ENCODE measurements at places on chromosomes 4 and X. TPM values are rescaled to one million over a fixed set of nuclear protein-coding genes. Genes with fewer than 3 reads are reported as not detected.

DNA sequence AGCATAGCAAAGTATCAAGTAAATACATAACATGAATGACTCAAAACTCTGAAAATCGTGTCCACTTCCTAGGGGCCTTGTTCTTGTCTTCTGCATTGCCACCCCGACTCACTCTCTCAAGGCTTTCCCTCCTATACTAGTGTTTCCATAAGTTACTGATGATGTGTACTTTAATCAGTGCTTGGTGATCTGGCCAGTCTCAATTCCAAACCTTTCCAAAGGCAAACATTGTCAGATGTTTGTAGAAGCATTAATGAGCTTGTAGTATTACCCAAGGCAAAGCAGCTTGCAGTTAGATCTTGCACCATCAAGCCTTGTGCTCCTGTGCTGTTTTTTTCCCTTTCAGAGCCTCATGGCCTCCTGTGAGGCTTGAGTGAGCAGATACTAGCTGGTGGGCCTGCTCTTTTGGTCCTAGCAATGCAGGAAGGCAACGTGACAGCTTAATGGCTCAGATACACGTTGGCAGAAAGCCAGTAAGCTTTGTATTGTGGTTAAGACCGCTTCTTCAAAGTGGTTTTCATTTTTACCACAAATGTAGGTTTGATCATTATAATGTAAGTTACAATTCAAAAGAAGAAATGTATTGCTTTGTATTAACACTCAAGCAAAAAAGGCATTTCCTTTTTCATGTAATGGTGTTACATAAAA is 51.8 kb downstream of the RBPJ start:
- no peaks in the 10 kb centered on the region for H3K36me3 ChIP-seq
- H3K27me3 ChIP-seq: no peaks in the 10 kb centered on the region
- no peak overlapping the region for H3K4me3 ChIP-seq

The ARHGEF6 gene
- total RNA-seq: 23.7 TPM

DNA sequence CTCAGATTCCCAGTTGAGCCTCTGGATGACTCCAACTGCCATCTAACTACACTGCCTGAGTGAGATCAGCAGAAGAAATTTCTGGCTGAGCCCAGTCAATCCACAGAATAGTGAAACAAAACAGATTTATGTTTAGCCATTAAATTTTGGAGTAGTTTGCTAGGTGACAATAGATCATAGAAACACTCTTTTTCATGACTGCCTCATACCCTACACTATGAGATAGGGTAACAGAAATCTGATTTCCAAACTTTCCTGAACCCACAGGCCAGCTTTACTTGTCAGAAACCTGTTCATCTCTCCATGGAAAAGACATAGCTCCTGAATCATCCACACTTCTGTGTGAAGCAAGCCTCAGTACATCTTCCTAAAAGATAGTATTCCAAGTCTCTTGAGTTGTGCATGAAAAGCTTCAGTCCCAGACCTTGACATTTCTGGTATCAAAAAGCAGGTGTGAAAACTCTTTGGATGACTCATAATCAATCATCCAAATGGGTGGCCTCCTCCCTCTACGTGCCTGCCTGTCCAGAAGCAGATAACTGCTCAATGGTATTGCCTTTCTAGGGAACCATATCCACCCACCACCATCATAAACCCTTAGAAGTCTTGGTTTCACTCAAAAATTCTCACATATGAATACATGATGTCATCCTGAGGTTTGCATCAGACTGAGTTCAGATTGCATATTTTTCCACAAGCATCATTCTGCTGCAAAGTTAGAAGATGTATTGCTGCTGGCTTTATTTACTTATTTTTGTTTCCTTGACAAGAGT is 47.5 kb upstream of the RAP2C start:
- DNase-seq: no peak
- no peak overlapping the region for H3K4me3 ChIP-seq
- no peak overlapping the region for H3K27ac ChIP-seq
- H3K27me3 ChIP-seq: no peaks in the 10 kb centered on the region
- no peaks in the 10 kb centered on the region for H3K36me3 ChIP-seq

GRCh38 chr4:175935016-175935661 is 123.1 kb upstream of the GPM6A start:
- H3K27me3 ChIP-seq: no peaks in the 10 kb centered on the region
- no peak for DNase-seq
- peaks cover 3% of the 10 kb centered on the region for H3K4me1 ChIP-seq
- no peak overlapping the region for H3K27ac ChIP-seq

The SPIN2A gene
- 2.0 TPM for total RNA-seq

- H3K27ac ChIP-seq: no peak overlapping the region
- H3K27me3 ChIP-seq: no peaks in the 10 kb centered on the region
- DNase-seq: no peak
- H3K36me3 ChIP-seq: no peaks in the 10 kb centered on the region
- H3K4me1 ChIP-seq: no peaks in the 10 kb centered on the region
- H3K4me3 ChIP-seq: no peak overlapping the region
Measured at GRCh38 chr4:79088946-79089691, 149.9 kb upstream of the PAQR3 start.

- DNase-seq: no peak
- no peaks in the 10 kb centered on the region for H3K4me1 ChIP-seq
- no peak overlapping the region for H3K4me3 ChIP-seq
- H3K27me3 ChIP-seq: no peaks in the 10 kb centered on the region
Measured at GRCh38 chr4:32697281-32697814, 1977.2 kb downstream of the PCDH7 start.

DNA sequence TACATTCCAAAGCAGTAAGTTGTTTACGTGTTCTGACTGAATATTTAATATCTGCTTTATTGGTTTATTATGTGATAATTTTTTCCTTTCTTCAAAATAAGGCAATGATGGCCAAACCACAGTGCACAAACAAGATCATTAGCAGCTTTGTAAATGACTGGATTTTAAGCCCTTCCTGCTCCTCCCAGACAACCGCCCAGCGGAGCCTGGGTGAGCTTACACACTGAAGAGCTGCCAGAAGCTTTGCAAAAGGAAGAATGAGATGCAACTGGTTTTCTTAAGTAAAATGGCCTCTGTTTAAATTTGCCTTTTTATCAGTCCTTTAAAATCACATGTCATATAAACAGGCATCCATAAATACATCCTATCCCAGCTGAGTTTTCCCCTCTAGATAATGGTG is 52.2 kb downstream of the SPARCL1 start:
- H3K27me3 ChIP-seq: no peaks in the 10 kb centered on the region
- no peaks in the 10 kb centered on the region for H3K36me3 ChIP-seq
- no peak overlapping the region for H3K27ac ChIP-seq
- H3K4me3 ChIP-seq: no peak overlapping the region
- no peaks in the 10 kb centered on the region for H3K4me1 ChIP-seq

DNA sequence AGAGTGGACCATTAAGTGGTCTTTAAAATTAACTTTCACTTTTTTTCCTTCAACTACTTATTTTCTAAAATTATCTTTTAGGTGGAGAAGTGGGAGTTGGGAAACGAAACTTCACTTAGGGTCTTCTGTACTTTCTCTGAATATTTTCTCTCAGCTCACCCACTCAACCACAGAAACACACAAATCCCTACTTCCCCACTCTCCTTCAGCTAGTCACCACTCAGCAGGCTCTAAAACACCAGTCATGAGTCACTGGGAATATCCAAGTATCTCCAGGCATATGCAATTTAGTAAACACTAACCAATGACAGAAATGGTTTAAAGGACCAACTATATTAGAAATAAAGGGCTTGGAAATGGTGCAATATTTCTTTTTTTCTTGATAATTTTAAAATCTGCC is 153.0 kb upstream of the RPS6KA6 start:
- no peak overlapping the region for H3K4me3 ChIP-seq
- H3K36me3 ChIP-seq: no peaks in the 10 kb centered on the region
- H3K27me3 ChIP-seq: no peaks in the 10 kb centered on the region
- H3K4me1 ChIP-seq: no peaks in the 10 kb centered on the region

GRCh38 chr4:181896614-181897013 is 346.6 kb upstream of the TENM3 start:
- no peak for DNase-seq
- H3K4me3 ChIP-seq: no peak overlapping the region
- H3K36me3 ChIP-seq: no peaks in the 10 kb centered on the region
- H3K27me3 ChIP-seq: no peaks in the 10 kb centered on the region

- no peak overlapping the region for H3K27ac ChIP-seq
- DNase-seq: no peak
- H3K36me3 ChIP-seq: no peaks in the 10 kb centered on the region
- no peaks in the 10 kb centered on the region for H3K27me3 ChIP-seq
- no peaks in the 10 kb centered on the region for H3K4me1 ChIP-seq
- no peak overlapping the region for H3K4me3 ChIP-seq
Measured at GRCh38 chr4:53537606-53538005, 53.7 kb downstream of the LNX1 start.

DNA sequence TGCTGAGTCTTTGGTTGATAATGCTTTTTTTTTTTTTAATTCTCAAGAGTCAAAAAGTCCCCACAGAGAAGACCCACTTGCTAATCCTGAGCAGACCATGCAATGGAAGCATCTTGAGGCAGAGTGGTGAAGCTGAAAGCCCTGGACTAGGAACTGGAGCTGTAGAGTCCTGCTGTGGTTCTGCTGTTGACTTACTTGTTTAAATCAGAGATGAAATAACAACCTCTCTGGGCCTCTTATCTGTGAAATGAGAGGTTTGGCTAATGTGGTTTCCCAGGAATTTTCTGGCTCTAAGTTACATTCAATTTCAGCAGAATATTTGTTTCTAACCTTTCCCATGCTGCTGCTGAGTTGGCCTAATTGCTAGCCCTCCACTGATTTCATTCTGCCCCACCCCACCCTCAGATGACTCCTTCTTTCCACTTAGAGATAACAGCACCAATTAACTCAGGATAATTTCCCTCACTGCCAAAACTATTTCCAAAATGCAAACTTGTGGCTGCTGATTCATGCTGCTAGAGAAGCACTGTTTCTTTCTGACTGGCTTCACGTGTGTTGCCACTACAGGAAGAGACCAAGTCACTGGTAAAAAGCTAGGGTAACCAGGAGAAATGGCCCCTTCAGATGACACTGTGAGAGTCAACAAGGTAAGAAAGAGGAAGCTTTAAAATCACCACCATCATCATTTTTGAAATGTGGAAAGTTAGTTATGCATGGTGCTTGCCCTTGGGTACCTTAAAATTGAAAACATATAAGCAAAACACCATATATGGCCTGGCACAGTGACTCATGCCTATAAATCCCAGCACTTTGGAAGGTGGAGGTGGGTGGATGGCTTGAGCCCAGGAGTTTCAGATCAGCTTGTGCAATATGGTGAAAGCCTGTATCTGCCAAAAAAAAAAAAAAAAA is 326.4 kb downstream of the DCHS2 start:
- no peaks in the 10 kb centered on the region for H3K27me3 ChIP-seq
- H3K27ac ChIP-seq: no peak overlapping the region
- H3K4me1 ChIP-seq: no peaks in the 10 kb centered on the region

GRCh38 chr4:156764846-156765245 is 206.8 kb downstream of the PDGFC start:
- H3K27ac ChIP-seq: no peak overlapping the region
- DNase-seq: no peak
- H3K4me1 ChIP-seq: peaks cover 16% of the 10 kb centered on the region
- no peak overlapping the region for H3K4me3 ChIP-seq
- H3K27me3 ChIP-seq: no peaks in the 10 kb centered on the region

The NIPAL1 gene
- 3.1 TPM for total RNA-seq

The CYSLTR1 gene
- 0.90 TPM for total RNA-seq

DNA sequence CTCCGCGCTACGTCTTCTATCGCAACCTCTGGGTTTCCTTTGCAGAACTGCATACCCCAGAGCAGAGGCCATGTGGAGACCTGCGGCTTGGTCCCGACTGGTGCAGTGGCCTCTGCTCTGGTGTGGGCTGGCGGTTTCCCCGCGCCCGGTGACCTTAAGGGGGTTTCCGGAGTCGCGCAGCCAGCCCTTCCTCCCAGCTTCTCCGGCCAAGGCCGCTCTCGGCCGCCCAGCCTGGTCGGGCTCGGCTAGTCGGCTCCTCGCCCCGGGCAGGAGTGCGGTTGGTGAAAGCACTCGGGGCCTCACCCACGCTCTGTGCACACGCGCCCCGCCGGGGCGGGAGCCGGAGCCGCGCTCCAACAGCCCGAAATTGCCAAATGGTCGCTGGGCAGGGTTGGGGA is 84.9 kb downstream of the BCOR start:
- DNase-seq: no peak
- no peaks in the 10 kb centered on the region for H3K27me3 ChIP-seq
- H3K27ac ChIP-seq: peak overlapping the region; percentile 92
- peak overlapping the region; percentile 57 for H3K4me3 ChIP-seq

DNA sequence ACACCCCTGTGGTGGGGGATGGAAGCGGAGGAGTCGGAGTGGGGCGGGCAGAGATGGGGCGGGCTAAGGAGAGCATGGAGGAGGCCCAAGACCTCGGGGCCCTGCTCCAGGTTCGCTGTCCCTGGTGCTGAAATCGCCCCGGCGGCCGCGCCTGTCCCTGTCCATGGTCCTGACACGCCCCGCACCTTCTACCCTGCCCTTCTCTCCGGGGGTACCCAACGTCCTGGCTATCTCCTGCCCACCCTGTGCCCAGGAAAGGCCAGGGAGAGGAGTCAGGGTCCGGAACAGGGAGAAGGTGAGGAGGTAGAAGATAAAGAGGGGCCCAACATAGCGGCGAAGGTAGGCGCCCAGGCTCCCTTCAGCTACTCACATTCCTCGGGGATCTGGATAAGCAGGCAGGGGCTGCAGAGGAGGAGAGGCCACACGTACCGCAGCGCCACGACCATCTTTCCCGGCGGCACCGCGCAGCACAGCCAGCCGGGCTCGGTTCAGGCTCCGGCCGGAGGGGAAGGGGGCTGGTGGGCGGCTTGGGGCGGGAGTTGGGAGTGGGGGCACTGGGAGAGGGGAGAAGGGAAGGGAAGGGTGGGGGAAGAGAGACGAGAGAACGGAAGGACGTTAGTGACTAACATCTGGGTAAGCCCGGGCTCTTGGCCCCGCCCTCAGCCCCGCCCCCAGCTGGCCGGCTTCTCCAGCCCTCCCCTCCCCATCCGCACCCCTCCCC is 10.4 kb downstream of the L1CAM start:
- H3K36me3 ChIP-seq: no peaks in the 10 kb centered on the region
- DNase-seq: peak; percentile 19
- H3K4me1 ChIP-seq: no peaks in the 10 kb centered on the region
- H3K27ac ChIP-seq: no peak overlapping the region
- H3K27me3 ChIP-seq: peaks cover 62% of the 10 kb centered on the region

- no peak overlapping the region for H3K27ac ChIP-seq
- no peaks in the 10 kb centered on the region for H3K36me3 ChIP-seq
- no peaks in the 10 kb centered on the region for H3K27me3 ChIP-seq
- no peaks in the 10 kb centered on the region for H3K4me1 ChIP-seq
Measured at GRCh38 chrX:21734175-21734574, 23.7 kb downstream of the SMPX start.

The ADGRL3 gene
- 20.1 TPM for total RNA-seq

GRCh38 chrX:18702362-18703195 is 4.9 kb upstream of the PPEF1 start:
- peaks cover 5% of the 10 kb centered on the region for H3K27me3 ChIP-seq
- H3K4me3 ChIP-seq: no peak overlapping the region
- H3K4me1 ChIP-seq: no peaks in the 10 kb centered on the region
- no peak overlapping the region for H3K27ac ChIP-seq

DNA sequence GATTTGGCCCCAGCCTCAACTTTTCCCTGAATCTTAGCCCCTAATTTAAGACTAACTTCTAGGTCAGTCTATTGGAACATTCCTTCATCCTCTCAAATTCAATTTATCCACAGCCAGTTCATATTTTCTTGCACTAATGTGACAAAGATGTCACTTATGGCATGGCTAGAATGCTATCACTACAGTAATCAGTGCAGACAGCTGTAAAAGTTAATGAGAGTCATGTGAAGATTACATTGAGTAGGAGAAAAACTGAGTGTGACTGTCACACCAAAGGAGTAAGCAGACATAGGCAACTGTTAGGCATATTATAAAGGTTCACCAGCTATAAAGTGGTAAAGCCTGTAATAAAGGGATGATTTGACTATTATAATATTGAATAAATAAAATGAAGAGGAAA is 42.6 kb downstream of the GABRG1 start:
- no peak overlapping the region for H3K4me3 ChIP-seq
- no peaks in the 10 kb centered on the region for H3K4me1 ChIP-seq
- no peaks in the 10 kb centered on the region for H3K27me3 ChIP-seq
- DNase-seq: no peak
- no peak overlapping the region for H3K27ac ChIP-seq

The AR gene
- total RNA-seq: 10.7 TPM

The MAD2L1 gene
- 0.21 TPM for total RNA-seq

Data from tibial nerve (tissue), 4 donors.